Fibroblast of pulmonary artery (primary cell): ENCODE measurements at places on chromosomes 6 and 20.
A peak's percentile ranks its signal among the peaks of the same experiment; 100 is the strongest.

GRCh38 chr6:38354037-38354381 lies 285.7 kb downstream of the BTBD9 start:
- DNase-seq = no peak

GRCh38 chr6:147972448-147972847 lies 370.2 kb upstream of the SASH1 start:
- DNase-seq = no peak

DNA sequence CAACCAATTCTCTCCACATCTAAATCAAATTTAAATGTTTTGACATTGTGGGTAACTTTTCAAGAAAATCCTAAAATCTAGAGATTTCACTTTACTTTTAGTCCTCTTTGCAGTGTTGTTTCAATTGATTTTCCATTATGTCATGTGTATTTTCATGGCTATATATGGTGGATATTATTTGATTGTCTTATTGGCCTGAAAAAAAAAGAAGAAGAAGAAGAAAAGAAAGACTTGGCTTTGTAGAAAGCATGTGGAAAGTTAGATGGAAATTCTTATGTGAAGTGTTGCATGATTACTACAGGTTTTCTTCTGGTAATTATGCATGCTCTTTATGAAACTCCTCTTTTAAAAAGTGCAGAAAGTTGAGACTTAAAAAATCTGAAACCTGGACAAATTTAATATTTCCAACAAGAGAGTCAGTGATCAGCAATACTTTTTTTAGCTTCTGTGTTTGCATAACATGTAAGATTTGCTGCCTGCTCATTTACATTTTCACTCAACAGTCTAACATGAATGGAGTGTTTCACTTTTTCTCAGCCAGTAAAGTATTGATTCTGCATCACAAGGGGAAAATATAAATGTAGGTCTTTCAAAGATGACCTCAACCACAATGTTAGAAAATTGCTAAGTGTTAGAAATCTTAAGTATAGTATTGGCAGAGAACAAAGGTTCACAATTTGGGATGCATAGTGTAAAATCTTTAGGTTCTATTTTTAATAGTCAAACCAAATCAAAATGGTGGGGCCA lies 438.7 kb downstream of the BCKDHB start:
- no peak for DNase-seq

GRCh38 chr20:49850463-49851230 lies 38.0 kb downstream of the SLC9A8 start:
- DNase-seq = no peak

DNA sequence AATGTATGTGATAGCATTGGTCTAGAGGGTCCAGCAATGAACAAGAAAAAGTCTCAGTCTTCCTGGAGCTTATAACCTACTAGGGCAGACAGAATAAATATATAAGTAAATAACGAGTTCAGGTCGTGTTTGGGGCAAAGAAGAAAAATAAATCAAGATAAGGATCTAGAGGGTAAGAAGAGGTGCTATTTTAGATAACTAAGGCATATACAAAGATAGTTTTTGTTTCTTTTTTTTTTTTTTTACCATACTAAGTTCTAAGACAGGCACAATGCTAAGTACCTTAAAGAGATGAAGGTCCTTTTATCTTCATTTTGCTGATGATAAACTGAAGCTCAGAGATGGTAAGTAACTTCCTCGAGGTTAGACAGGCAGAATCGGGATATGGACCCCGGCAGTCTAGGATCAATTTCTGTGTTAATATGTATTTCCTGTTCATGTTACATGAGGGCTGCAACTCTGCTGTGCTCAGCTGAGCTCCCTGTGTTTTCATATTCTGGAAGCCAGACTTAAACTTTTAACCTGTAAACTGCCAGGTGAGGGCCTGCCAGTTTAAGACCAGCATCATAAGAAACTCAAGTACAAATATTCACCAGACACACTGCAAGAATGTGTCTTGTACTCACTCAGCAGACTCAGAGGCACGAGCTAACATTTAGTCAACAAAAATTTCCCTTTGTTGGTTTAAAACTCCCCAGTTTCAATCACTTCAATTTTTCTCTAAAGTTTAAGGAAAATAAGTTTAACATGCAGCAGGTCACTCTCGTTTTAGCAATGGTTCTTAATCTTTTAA lies 23.3 kb downstream of the SESN1 start:
- no peak for DNase-seq

DNA sequence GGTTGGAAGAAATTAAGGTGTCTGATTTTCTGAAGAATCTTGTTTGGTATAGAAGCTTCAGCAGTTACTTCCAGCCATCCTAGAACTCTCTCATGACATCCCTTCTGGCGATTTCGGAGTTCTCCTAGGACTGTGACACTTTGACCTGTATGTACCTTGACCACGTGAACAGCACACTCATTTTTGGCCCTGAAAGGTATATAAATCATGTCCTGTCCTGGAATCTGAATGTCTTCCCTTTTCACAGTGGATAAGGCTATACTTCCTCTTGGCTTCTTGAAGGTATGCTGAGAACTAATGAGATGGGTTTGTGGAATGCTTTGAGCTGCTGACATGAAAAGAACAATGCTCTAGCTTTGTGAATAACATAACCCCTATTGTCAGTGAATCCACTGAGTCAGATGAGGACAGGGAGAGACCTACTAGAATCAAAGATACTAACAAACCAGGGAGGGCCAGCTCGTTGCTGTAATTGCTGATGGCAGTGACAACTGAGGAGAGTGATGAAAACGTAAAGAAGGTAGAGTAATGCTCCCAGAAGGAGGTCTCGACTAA lies 6.0 kb upstream of the ZDHHC14 start:
- peak; percentile 10 for DNase-seq
